ENCODE measurements at places on chromosomes 13 and 19.

- no peak for DNase-seq
These were observed 182.5 kb upstream of the OBI1 start for GRCh38 chr13:78841358-78841963.

DNA sequence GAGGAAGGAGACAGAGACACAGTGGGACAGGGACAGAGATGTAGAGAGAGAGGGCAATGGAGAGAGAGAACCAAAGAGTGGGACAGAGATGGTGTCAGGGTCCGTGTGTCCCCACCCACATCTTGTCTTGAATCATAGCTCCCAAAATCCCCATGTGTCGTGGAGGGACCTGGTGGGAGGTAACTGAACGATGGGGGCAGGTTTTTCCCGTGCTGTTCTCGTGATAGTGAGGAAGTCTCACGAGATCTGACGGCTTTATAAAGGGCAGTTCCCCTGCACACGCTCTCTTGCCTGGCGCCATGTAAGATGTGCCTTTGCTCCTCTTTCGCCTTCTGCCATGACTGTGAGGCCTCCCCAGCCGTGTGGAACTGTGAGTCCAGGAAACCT lies 7.5 kb upstream of the PLA2G4C start:
- DNase-seq = no peak

GRCh38 chr19:18102916-18103542 lies 5.5 kb downstream of the MAST3 start:
- DNase-seq = no peak

DNA sequence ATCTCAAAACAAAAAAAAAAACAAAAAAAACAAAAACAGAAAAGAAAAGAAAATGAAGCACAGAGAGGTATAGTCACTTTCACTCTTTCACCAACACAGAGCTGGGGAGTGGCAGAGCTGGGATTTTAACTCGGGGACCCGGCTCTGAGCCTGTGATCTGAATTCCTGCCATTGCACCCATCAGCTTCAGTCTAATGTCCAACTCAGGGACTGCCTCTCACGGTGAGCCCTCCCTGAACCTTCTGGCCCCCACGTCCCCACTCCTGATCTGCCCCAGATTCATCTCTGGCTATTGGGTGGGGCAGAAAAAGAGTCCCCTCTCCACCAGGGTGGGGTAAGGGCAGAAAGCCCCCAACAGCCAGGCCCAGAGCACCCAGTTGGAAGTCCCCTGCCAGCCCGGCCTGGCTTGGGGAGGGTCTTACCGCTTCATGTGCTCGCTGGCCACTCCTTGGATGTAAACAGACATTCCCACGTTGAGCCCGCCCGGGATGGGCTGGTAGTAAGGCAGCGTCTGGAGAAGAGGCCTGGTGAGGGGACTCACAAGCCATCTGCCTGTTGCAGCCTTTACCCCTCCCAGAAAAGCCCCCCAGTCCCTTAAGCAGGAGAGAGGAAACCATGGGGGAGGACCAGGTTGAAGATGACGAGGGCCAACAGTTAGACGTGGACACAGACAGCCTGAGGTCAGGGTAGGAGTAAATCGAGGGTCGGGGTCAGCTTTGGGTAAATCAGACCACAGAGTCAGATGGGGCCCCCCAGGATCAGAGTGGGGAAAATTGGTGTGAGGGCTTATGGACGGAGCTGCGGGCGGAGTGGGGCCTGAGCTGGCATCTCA lies 520 bp downstream of the LGALS4 start:
- DNase-seq = no peak

- DNase-seq = no peak
These were observed 119.5 kb downstream of the ZAR1L start for GRCh38 chr13:32195713-32196112.

DNA sequence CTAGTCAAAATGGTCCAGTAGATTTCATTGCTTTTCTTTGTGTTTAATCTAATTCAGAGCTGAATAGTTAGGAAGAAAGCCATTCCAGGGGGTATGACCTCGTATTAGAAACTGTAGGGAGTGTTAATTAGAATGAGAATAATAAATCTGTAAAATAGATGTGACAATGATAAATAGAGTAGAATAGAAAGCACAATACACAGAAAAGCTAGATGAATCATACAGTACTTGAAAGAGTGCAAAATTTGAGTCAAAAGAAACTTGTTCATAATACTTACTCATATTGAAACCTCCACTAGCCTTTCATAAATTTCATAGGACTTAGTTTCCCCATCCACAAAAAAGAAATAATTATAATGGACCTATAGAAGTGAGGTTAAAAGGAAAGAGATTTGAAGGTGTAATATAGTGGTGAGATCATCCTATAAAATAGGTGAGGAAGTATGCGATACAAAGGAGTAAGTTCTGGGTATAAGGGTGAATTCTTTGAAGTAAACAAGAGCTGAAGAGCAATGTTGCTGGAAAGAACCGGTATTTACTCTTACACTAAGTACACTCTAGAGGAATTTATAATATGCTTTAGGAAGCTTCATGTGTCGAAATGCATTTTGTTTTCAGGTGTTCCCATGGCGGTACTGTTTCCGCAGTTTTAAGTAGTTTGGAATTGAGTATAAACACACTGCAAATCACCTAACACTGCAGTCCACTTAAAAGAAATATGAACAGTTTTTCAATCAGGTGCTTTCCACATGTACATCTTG lies 21.9 kb downstream of the PCDH17 start:
- DNase-seq = no peak

GRCh38 chr19:55253842-55254624 lies 4.8 kb downstream of the PPP6R1 start:
- no peak for DNase-seq

DNA sequence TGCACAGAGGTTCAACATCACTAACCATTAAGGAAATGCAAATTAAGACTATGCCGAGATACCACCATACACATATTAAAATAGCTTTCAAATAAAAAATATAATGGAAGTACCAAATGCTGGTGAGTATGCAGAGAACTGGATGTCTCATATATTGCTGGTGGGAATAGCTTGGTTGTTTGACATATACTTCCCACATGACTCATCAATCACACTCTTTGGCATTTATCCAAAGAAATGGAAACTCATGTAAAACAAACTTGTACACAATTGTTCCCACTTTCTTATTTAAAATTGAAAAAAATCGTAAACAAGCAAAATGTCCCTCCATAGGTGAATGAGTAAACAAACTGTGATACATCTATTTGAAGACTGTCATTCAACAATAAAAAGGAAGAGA lies 982.6 kb upstream of the ATXN8OS start:
- DNase-seq = no peak

- no peak for DNase-seq
These were observed 61.4 kb upstream of the SLITRK1 start for GRCh38 chr13:83943530-83944279.

GRCh38 chr19:54281007-54281728 lies at the start of gene LILRB2:
TSS of gene LILRB2 (minus strand) at chr19:54281110. CDS start at chr19:54280496, 614 bp downstream.
- DNase-seq = no peak

DNA sequence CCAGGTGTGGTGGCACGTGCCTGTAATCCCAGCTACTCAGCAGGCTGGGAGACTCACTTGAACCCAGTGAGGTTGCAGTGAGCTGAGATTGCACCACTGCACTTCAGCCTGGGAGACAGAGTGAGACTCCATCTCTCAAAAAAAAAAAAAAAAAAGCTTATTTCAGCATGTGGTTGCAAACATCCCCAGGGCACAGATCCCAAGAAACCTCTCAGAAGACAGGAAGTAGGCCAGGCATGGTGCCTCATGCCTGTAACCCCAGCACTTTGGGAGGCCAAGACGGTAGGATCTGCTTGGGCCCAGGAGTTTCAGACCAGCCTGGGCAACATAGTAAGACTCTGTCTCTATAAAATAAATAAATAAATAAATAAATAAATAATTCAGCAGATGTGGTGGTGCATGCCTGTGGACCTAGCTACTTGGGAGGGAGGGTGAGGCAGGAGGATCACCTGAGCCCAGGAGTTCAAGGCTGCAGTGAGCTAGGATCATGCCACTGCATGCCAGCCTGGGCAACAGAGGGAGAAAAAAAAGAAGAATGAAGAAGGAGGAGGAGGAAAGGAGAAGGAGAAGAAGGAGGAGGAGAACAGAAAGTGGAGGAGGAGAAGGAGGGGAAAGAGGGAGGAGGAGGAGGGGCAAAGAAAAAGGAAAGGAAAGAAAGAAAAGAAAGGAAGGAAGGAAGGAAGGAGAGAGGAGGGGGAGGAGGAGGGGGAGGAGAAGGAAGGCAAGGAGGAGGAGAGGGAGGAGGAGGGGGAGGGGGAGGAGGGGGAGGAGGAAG lies 4.3 kb upstream of the LRRC8E start:
- DNase-seq = no peak

GRCh38 chr19:5104871-5105351 lies 136.0 kb downstream of the KDM4B start:
- no peak for DNase-seq

GRCh38 chr13:45320876-45321629 lies 19.9 kb downstream of the TPT1 start:
- no peak for DNase-seq

DNA sequence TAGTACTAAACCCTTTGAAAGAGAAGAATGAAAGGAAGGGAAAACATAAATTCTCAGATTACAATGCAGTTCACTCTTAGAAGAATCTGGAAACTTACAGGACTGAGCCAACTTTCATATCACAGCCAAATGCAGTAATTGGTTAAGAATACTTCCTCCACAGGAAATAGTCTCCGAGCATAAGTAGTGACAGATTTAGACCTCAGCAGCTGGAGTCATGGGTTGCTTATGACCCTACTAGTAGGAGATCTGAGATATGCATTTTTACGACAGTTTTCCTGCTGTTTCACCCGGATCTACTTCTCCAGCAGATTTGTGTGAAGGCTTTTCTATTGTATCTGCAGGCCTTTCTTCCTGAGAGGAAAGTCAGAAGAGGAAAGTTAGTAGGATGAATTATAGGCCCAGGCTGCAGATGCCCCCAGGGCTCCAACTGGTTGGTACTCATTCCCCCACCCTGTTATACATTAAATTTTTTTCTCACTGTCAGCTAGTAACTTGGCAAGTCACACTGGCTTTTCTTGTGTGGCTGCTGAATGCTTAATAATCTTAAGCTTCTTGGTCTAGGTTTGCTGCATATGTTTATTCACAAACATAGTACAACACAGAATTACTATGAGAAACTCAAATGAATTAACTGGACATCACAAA lies 1241.5 kb upstream of the MIR17HG start:
- DNase-seq = no peak

- DNase-seq = no peak
These were observed 67.9 kb downstream of the CCDC70 start for GRCh38 chr13:51929699-51930098.

GRCh38 chr13:67416047-67416925 lies 186.2 kb upstream of the PCDH9 start:
- DNase-seq = no peak

- no peak for DNase-seq
These were observed 22.0 kb downstream of the GPC6 start for GRCh38 chr13:93248627-93249047.

- DNase-seq = no peak
These were observed 11.2 kb downstream of the IGFL1 start for GRCh38 chr19:46240693-46241092.

DNA sequence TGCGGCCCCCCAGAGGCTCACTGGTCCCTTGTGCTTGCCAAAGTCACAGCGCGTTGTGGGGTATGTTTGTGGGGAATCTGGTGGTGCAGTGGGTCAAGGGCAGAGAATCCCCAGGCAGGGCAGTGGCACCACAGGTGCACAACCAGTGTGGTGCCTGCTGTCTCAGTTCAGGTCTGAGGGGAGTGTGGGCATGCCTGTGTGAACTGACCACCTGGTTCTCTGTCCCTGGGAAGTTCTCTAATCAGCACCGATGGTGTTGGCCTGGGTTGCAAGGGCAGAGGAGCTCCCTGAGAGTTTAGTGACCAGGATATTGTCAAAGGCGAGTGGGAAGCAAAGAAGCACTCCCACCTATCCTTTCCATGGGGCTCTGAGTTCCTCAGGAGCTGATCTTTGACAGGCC lies 37.7 kb downstream of the ACSBG2 start:
- DNase-seq = no peak

DNA sequence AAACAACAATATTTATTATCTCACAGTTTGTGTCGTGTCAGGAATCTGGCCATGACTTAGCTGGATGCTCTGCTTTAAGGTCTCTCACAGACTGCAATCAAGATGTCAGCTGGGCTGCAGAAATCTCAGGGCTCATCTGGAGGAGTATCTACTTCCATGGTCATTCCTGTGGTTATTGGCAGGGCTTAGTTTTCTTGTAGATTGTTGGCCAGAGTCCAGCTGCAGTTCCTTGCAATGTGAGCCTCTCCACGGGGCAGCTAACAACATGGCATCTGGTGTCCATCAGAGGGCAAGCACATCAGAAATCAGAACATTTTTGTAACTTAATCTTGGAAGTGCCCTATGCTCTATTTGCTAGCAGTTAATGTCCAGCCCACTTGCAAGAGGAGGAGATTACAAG lies 45.7 kb upstream of the TDRD3 start:
- no peak for DNase-seq

DNA sequence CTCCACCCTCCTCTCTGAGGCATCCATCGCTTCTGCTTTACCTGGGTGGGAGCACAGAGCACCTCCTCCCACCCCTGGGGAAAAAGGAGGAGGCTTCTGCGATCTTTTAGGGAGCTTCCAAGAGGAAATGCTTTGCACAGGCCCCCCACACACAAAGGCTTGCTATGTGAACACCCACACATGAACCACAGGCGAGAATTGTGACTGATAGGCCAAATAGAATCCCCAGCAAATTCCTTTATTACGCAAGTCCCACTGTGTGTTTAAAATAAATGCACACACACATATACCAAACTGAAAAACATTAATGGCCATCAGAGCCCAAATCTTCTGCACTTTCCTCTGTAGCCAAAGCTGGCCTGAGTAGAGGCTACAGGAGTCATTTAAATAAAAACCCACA lies 50.6 kb downstream of the HSPH1 start:
- no peak for DNase-seq

- no peak for DNase-seq
These were observed 49.7 kb downstream of the KLF12 start for GRCh38 chr13:74084375-74084935.

- DNase-seq = no peak
These were observed 84.1 kb upstream of the FNDC3A start for GRCh38 chr13:48891586-48891985.

DNA sequence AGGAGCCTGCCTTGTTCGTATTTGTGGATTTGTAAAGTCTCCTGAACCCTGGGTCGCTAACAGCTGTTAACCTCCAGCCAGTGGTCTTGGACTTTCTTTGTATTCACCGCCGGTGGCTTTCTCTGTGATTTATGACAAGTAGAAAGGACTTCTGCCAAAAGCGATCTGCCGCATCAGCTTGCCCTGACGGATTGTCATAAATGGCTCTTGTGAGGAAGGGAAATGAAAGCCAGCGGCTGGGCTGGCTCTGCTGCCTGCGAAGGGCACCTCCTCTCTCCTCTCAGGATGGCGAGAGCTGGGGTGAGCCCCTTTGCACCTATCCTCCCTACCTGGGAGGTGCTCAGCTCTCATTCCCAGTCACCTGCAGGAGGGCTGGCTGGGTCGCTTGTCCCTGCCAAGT lies 25.6 kb downstream of the DHRS12 start:
- no peak for DNase-seq

GRCh38 chr13:24007979-24008620 lies 110.8 kb upstream of the C1QTNF9B start:
- no peak for DNase-seq

- DNase-seq = peak; percentile 65
These were observed 14.6 kb downstream of the NACC1 start for GRCh38 chr19:13132471-13133180.
